ENCODE measurements at places on chromosomes 12 and 14.

DNA sequence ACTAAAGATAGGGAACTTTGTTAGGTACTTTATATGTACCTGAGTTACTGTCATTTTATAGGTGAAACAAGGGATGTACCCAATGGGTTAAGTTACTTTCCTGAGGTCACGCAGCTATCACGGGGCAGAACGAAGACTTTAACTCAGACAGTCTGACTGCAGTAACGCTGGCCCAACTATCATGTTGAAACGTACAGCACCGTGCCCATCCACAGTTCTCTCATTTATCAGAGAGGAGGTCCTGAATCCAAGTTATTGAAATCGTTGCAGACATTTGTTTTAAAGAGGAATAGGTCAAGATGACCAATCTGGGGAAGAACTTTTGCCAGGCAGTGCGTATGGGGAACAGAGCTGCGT is 587 bp upstream of the C12orf75 start:
- no peak for DNase-seq

GRCh38 chr12:96889273-96889933 is 17.7 kb upstream of the NEDD1 start:
- DNase-seq, result no peak

DNA sequence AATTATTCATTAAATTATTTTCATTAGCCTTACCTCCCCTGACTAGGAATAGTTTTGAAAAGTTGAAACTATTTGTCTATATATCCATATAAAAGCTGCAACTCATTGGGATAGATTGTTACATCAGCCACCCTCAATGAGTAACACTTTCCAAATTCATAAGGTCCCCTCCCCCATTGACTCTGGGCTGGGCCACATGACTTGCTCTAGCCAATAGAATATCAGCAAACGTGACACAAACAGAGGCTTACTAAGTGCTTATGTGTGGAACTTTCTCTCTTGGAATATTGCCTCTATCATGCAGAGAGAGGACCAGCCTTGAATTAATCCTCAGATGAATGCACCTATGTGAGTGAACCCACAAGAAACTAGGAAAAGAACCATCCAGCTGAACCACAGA is 213.7 kb downstream of the CCDC59 start:
- DNase-seq, result no peak

GRCh38 chr14:104301731-104302460 is 163.5 kb downstream of the KIF26A start:
- no peak for DNase-seq

DNA sequence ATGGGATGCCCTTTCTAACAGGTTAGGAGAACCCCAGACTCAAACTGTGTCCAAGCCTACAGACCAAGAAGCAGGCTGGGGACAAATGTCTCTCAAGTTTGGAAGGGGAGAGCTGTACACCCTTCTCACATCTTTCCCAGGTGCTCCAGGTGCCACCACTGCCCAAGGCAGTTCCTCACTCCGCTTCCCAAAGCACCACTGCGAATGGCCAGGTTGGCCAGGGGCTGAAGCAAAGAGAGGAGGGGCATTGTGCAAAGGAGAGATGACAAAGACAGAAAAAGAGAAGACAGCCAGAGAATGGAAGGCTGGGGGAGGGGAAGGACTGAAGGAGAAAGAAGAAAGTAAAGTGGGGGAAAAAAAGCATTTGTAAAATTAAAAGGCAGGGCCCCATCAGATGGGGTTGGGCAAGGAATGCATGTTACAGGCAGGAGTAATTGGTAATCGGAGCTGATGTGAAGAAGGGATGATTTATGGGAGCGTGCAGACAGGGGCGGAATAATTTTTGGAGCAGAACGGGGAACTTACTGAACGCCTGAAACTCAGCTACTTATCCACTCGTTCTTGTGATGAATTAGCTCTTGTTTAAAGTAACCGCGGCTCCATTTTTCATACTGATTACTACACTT is 165.8 kb downstream of the ESRRB start:
- no peak for DNase-seq

Data from SIG-M5 (cell line).